ENCODE measurements at places on chromosomes 7 and 10.

DNA sequence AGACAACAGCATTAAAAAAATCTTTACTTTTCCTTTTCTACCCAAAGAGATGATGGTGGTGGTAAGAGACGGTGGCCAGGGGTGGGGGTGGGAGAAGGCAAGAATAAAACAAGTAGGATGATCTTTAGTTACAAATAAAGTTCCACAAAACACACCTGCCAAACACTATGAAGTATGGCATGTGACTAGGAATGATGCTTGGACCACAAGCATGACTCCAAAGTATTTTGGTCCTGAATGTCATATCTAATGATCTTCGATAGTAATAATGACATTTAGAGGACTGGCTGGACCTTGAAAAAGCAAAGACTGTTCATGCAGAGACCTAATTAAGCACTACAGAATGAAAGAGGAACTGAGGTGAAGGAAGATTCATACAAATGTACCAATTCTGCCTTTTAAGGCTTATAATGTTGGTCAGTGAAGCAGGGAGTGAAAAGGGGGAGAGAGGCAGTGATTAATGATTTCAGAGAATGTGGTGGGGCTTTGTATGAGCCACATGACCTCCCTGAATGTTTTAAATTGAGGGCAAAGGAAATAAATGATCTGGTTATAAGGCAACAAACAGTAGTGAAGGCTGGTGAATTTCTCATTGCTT lies 29.6 kb upstream of the DKK1 start:
- no peak for DNase-seq

- DNase-seq = no peak
Observed at GRCh38 chr7:134014935-134015334, 112.2 kb upstream of the LRGUK start.

DNA sequence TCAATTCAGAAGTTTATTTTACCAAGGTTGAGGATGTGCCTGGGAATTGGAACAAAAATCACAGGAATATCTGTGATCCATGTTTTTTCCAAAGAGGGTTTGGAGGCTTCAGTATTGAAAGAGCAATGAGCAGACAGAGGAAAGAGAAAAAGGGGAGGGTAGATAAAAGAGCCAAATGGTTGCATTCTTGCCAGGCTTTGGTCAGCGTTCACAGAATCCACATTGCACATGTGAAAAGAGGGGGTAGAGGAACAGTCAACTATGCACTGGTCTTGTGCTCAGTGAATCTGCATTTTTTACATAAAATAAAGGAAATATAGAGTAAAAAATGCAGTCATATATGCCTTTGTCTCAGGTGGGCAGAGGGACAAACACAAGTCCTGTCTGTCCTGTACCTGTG lies 20.6 kb upstream of the ERCC6 start:
- DNase-seq = no peak

DNA sequence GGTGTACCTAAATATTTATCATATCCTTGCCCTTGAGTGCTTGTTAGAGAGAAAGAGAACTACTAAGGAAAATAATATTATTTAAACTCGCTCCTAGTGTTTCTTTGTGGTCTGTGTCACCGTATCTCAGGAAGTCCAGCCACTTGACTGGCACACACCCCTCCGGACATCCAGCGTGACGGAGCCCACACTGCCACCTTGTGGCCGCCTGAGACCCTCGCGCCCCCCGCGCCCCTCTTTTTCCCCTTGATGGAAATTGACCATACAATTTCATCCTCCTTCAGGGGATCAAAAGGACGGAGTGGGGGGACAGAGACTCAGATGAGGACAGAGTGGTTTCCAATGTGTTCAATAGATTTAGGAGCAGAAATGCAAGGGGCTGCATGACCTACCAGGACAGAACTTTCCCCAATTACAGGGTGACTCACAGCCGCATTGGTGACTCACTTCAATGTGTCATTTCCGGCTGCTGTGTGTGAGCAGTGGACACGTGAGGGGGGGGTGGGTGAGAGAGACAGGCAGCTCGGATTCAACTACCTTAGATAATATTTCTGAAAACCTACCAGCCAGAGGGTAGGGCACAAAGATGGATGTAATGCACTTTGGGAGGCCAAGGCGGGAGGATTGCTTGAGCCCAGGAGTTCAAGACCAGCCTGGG lies 11.4 kb downstream of the SERPINE1 start:
- DNase-seq = peak; percentile 67

DNA sequence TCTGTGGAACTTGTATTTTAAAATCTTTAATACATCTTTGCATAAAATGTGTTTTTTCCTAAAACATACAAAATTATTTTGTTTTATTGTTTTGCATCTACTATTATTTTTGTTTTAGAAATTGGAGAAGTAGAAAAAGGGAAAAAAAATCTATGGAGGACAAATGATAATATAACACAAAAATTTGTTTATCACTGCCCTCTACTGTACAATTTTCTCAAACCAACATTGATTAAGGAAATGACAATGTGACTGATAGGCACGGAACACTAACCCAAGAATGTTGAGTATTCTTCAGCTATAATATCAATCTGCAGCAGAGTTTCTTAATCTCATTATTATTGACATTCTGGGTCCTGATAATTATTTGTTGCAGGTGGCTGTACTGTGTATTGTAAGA lies 9.5 kb upstream of the ING3 start:
- no peak for DNase-seq

DNA sequence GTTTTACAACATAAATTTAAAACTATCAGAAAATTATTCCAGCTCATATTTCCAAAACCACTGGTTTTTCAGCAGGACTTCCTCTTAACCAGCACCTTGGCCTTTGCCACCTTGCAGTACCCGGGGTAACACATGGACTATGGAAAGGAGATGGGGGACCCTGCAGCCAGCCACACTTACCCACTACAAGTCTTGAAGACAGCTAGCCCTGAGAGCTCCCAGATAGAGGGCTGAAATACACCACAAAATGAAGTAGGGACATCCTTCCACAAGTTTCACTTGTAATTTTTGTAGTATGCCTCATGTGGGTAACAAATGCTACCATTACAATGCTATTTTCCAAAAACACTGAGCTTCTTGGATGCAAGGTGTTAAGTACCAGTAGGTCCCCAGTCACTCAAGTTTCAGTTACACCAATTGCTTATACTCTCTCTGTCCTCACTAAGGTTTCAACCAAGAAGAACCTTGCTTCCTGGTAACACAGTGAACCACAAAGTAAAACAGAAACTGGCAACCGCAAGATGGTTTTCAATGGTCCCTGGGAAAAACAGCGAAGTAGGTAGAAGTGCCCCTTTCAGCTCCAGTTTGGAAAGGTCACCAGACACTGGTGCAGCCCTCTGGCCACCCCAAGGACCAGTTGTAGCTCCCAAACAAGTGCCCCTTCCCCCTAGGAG lies 110.9 kb downstream of the SGMS1 start:
- no peak for DNase-seq

DNA sequence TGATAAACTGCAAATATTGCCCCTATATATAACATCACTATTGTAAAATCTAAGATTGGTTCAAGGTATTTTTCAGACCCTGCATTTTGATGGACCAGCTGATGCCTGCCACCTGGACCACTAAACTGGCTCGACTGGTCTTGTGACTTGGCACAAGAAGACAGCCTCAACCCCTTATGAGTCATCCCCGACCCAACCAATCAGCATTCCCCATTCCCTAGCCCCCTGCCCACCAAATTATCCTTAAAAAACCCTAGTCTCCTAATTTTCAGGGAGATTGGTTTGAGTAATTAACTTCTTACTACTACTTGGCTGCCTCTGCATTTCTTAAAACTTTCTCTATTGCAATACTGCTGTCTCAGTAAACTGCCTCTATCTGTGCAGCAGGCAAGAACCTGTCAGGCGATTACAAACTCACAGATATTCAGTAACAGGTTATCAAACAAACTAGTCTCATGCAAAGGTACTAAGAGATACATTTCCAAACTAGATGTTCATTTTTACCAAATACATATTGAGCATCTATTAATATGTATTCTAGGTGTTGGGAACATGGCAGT lies 5.5 kb downstream of the CCDC186 start:
- no peak for DNase-seq

- DNase-seq = no peak
Observed at GRCh38 chr10:78516236-78516635, 482.6 kb downstream of the RPS24 start.
